ENCODE measurements at places on chromosomes 7 and 10.

DNA sequence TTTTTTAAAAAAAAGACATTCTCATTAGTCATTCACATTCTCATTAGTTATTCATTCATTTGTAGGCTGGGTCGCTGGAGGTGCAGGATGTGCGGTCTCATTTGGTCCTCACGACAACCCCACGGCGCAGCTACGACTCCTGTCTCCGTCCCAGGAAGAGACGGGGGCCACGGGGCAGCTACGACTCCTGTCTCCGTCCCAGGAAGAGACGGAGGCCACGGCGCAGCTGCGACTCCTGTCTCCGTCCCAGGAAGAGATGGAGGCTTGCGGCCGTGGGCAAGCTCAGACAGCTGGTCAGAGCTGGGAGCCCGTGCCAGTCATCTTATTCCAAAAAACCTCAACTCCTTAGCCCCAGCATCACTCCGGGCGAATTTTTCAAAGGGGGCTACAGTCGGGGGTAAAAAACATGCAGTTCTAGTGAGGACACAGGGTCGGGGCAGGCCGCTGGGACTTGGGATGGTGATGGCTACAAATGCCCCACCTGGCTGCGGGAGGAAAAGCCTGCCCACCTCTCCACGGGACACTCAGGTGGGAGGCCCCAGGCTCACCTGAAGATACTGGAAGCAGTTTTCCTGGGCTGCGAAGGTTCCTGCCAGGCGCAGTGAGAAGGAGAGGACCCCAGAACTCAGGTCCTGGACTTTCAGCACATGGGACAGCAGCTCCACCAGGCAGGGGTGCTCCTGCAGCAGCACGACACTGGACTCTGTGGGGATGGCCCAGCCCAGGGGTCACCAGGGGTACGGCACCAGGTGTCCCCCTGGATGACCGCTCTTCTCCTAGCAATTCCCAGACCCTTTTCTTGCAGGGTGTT lies 8.3 kb downstream of the BRAT1 start:
- no peak for DNase-seq

DNA sequence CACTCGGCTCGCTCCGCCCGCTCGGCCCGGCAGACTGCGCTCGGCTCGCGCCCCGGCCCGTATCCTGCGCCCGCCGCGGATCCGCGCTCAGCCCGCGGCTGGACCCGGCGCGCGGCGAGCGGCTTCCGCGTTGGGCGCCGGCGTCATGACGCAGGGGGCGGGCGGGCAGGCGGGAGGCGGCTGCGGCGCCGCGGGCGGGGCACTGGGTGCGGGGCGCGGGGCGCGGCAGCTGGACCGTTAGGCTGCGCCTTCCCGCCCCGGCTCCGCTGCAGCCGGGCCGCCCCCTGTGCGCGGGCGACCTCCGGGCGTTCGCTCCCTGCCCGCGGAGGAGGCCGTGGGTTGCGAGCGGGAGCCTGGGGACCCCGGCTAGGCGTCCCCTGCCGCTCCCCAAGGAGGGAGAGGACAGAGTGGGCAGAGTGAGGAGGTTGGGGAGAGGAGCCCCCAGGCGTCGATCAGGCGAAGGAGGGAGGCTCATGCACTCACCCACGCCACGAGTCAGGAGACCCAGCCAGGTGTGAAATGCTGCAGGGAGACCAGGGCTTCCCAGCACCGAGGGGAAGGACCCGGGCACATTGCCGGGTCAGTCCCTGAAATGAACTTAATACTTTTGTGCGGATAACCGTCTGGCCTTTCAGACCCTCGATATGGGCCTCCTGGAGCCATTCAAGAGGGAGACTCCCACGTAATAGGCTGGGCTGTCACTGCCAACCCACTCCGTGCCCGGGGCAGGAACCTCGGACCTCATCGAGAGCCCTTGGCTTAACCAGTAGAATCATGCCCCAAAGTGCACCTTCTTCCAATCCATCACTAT lies at the start of gene PIP4K2A:
Gene PIP4K2A (minus strand): TSS at position 100 of the 811 bp plus-strand sequence. CDS start 252 bp downstream, outside the sequence.
- peak; percentile 92 for DNase-seq

- DNase-seq = peak; percentile 94
Measured at GRCh38 chr7:140672382-140673062, at the start of gene ADCK2. TSS of gene ADCK2 (plus strand) at chr7:140672945. CDS start at chr7:140673331, 386 bp downstream.

DNA sequence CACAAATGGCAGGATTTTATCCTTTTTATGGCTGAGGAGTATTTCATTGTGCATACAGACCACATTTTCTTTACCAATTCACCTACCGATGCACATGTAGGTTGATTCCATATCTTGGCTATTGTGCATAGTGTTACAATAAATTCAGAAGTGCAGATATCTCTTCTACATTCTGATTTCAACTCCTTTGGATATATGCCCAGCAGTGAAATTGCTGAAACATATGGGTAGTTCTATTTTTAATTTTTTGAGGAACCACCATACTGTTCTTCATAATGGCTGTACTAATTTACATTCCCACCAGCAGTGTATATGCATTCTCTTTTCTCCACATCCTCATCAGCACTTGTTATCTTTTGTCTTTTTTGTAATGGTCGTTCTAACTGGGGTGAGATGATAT lies 1290.3 kb downstream of the XPNPEP1 start:
- DNase-seq = no peak

DNA sequence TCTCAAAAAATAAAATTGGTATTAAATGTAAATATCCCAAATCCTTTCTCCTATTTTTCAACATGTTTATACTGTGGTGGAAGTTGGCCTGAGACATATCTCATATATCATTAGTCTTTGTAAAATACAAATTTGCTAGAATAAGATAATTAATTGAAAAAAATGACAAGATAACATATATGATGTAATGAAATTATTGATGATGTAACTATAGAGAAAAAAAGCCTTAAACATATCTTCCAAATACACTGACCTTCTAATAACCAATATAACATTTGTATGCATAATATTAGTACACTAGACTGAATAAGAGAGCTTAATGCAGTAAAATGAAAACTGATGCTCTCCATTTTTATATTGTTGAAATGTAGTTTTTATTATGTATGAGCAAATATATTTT lies 104.3 kb downstream of the PRKG1 start:
- DNase-seq = no peak

DNA sequence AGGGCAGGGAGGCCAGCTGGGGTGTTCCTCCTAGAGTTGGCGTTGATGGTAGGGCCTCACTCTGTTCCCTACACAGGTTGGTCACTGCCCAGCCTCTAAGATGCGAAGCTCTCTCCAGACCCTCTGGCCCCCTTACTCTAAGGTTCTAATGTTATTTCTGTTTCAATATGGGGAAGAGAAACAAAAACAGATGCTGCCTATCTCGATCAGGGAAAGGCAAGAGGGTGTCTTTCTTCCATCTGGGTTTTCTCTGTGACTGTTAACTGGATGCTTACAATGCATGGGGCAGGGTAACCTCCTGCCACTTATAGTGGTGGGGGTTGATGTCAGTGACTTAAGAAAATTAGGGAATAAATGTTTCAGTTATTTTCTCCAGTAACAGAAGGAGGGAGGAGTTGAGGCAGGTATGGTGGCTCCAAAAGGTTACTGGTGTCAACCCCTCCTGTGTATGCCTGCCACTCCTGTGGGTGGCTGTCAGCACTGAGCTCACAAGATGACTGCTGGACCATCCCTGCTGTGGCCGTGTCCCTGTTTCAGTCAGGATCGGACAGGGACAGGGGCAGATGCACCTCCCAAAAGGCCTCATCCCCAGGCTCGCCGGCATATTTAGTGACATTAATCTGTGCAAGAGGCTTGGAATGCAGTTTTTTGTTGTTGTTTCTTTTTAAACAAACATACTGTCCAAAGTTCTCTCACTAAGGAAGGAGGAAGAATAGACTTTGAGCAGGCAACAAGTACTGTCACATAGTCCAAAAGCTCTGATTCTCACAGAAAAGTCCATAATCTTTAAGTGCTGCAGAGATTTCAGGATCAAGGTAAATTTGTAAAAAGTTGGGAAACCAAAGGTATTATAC lies 39.6 kb upstream of the SYPL1 start:
- no peak for DNase-seq

DNA sequence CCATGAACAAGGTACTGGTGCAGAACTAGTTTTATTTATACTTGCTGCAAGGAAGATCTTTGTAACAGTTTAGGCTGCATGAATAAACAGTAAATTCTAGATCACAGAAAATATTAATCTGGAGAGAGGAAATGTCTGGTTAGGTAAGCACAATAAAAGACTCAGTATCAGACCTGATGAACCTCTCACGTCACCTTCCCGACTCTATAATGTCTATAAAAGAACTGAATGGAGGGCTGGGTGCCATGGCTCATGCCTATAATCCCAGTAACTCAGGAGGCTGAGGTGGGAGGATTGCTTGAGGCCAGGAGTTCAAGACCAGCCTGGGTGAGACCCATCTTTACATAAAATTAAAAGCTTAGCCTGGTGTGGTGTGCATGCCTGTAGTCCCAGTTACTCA lies 65.9 kb downstream of the FAM171A1 start:
- DNase-seq = no peak

DNA sequence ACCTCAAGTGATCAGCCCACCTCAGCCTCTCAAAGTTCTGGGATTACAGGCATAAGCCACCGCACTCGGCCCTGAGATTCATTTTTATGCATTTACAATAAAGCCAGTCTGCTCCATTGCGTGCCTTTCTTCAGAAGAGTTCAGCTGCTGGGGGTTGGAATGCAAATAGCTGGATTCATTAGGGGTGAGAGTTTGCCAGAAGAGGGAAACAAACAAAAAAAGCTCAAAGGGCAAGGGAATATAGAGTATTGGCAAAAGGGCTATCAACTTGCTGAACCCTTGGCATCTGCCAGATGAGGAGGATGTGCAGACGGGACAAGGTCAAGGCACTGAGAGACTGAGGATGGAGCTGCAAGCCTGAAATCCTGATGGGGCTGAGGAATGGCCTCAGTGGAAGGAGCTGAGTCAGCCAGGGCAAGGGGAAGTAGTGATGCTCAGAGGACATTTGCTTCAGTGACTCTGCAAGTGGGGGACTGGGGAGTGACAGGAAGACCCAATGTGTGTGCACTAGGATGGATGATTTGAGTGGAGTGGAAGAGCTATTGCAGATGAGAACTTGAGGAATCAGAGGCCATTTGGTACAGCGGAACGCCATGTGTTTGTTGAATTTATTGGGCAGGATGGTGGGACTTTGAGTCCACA lies 75.0 kb upstream of the ARMC3 start:
- no peak for DNase-seq

GRCh38 chr7:156461881-156462665 lies 178.5 kb upstream of the RNF32 start:
- DNase-seq = peak; percentile 53

DNA sequence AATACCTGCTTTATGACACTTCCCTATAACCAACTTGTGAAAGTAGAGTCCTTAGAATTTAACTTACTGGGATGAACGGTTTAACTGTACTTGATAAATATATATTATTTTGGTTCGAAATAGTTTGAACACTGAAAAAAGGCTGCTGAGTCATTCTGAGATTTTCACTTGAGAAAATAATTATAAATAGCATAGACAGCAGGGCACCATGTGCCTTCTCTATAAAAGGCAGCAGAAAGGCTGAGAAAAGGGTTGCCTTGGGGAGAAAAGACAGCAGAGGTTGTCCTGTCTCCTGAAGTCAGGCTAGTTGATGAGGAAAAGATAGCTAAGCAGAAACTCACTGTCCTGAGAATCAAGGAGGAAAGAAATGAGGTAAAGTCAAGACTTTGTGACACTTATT lies 92.4 kb downstream of the CTTNBP2 start:
- no peak for DNase-seq

DNA sequence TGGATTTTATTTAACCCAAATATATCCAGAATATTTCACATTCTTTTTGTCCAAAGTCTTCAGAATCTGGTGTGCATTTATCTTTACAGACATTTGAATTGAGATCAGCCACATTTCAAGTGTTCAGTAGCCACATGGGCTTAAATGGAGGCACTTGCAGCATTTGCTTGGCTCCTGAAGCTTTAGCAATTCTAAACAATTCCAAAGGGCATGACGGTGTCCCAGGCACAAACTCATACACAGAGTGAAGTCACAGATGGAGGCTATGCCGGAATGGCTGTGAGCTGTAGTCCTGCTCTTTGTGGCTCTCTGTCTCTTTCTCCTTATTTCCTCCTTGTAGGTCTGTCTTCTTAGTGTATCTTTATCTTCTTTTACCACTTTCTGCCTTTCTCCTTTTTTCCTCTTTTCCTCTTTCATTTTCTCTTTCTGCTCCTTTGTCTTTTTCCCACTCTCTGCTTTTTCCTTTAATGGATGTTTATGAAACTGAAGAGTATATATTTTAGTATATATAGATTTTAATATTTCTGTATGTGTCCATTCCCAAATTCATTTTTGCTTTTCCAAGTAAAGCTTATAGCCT lies 7.7 kb downstream of the AGBL3 start:
- no peak for DNase-seq

GRCh38 chr10:84607044-84607443 lies 278.7 kb downstream of the CCSER2 start:
- DNase-seq = no peak

- no peak for DNase-seq
Measured at GRCh38 chr7:70285854-70286253, 687.6 kb downstream of the AUTS2 start.

- DNase-seq = no peak
Measured at GRCh38 chr7:107103369-107103768, 58.9 kb downstream of the PRKAR2B start.

DNA sequence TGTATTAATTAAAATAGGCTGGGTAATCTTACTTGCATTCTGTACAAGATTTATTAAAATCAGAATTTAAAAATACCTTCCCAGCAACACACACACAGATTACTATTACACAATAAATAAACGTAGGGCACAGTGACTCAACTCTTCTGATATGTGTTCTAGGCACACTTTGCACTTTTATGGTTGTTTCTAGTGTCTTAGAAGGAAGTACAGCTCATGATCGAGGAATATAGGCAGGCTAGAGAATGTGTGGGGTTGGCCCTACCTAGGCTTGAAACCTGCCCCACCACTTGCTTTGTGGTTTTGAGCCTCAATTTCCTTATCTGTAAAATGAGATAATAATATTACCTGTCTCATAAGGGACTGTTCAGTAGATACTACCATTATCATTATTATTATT lies 30.5 kb downstream of the ARMC3 start:
- DNase-seq = no peak

- DNase-seq = peak; percentile 86
Measured at GRCh38 chr10:103685880-103686669, 169.3 kb downstream of the SH3PXD2A start.

GRCh38 chr7:155881471-155882350 lies 69.4 kb upstream of the SHH start:
- DNase-seq = no peak

DNA sequence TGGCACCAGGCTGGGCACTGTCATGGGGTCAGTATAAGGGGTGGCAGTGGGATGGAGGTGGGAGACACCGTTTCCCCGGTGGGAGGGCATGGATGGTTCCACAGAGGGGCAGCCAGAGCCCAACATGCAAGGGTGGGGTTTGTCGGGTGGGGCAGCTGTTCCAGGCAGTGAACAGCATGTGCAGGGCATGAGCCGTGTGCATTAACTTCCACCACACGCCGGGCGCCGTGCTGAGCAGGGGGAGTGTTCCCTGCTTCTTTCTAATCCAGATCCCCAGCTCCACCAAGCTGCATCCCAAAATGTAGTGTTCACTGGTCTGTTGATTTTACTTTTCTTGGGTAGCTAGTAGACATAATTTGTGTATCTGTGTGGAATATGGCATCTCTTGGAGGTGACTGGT lies 29.3 kb downstream of the ADRA2A start:
- no peak for DNase-seq

- no peak for DNase-seq
Measured at GRCh38 chr7:156172638-156173037, 360.4 kb upstream of the SHH start.

GRCh38 chr7:138459413-138460175 lies 465 bp upstream of the TRIM24 start:
- DNase-seq = no peak

GRCh38 chr7:155670521-155670920 lies 26.1 kb downstream of the RBM33 start:
- DNase-seq = no peak

Data from D341Med (cell line).